ENCODE measurements at places on chromosomes 7 and 10.

GRCh38 chr7:99109108-99110051 is 34.5 kb downstream of the SMURF1 start:
- DNase-seq = no peak

DNA sequence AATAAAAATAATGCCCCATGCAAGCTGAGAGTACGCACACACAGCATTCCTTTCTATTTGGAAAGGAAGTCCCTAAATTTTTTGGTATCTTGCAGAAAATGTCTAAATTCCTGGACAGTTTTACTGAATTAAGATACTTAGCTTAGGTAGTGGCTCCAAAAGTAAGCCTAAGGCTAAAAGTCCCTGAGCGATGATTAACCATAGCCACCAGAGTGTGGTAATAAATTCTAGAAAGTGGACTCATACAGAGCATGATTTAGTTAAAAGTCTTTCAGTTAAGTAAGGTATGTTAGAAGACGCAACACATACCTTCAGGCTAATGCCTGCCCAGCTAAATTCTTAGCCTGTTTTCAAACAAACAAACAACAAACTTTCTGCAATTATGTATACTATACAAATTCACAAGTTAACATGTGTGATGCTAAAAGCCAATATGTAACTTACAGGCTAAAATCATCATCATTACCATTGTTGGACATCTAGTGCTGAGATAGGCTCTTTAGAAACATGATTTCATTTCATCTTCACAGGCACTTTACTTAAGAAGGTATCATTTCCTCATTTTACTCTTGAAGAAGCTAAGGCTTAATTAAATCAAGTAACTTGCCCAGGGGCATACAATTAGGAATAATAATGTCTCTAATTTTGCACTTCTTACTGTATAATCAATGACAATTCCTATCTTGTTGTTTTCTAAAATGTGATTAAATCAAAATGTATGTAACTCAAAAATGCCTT is 261.4 kb upstream of the YAE1 start:
- DNase-seq = no peak

DNA sequence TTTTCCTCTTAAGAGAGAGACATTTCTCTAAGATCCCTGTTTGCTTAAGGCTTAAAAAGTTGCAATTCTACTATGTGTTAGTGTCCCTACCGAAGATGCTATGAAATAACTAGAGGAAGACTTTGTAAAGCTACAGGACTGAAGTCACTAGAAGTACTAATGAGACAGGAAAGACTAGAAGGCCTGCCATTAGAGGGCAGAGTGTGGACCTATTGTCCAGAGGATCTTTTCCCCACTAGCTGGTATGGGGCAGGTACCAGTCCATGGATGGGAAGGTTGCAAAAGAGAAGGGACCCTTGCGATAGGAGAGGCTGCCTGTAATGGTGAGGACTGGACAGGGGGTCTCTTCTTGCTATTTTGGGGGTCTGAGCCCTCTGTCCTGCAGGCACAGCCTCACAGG is 178.1 kb downstream of the TMEM178B start:
- no peak for DNase-seq

DNA sequence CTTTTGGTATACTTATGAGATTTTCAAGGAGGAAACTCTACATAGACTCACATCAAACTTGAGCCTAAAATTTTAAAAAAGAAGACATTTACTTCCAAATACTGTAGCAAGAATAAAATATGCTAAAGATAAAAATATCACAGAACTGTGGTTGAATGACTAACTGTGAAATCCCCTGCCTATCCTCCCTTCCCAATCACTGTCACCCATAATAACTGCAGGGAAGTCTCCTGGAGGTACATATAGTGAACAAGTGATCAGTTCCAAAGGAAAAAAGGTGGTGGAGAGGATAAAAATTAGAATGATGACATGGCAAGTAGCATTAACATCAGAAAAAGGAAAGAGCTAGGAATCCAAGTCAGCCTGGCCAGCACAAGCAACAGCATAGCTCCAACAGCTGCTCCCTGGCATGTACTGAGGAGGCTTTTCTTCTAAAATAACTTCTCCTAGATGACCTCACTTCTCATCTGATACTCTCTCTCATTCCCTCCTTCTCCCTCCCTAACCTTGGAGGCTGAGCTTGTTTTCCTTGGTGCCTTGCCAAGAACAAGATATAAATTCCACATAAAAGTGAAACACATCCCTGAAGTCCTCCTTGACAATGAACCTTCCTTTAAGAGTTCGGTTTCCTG is 124.0 kb downstream of the IQUB start:
- DNase-seq = no peak

- DNase-seq = no peak
Measured at GRCh38 chr7:157293413-157293788, 43.4 kb upstream of the DNAJB6 start.
